ENCODE measurements at places on chromosomes 5 and 9.

DNA sequence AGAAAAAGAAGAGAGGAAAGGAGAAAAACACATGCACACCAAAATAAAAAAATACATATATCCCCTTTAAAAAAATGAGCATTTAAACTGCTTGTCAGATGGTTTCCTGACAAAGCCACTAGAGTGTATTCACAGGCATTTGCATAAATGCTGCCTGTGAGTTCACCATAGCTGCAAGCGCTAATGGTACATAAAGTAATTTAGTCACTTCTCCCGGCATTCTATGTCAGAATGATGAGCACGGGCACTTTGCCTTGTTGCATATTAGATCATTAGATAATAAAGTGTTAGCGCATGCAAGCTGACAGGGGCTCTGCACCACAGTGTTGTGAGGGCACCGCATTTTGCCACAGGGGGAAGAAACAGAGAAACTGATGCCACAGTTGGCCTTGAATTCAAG, 280.6 kb downstream of the EBF1 start:
- DNase-seq, result no peak

DNA sequence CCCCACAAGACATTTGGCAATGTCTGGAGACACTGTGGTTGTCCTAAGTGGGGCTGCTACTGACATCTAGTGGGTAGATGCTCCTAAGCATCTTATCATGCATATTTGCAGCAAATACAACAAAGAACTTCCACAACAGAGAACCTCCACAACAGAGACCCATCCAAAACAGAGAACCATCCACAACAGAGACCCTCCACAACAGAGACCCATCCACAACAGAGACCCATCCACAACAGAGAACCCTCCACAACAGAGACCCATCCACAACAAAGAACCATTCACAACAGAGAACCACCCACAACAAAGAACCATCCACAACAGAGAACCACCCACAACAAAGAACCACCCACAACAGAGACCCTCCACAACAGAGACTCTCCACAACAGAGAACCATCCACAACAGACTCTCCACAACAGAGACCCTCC, 32.8 kb downstream of the ARPC5L start:
- DNase-seq, result no peak

DNA sequence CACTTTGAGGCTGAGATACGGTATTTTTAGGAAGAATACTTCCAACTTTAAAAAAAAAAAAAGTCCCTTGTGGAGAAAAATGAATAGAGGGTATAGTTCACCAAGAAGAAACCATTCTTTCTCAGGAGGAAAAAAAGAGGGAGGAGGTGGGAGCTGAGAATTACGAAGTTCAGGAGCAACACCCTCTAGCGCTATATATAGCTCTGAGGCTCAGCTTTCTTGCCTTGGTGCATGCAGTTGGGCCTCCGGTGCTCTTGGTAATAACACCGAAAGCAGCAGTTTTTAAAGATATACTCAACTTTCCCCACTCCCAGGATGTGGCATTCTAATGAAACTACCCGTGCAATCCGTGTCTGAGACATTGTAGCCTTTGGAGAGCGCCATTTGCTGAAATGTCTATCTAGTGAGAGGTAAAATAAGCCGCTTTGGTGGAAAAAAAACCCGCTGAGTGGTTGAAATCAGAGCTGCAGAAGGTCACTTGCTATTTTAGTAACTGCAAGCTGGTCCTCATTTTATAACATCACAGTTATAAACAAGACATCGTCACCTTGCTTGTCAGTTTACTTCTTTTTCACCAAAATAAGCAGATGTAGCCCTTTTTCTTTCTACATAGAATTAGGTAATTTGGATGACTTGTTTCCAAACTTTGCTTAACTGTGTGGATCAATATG, 156.4 kb downstream of the RORB start:
- no peak for DNase-seq

- DNase-seq, result no peak
Observed at GRCh38 chr5:74406844-74407243, 233.7 kb downstream of the ENC1 start.

DNA sequence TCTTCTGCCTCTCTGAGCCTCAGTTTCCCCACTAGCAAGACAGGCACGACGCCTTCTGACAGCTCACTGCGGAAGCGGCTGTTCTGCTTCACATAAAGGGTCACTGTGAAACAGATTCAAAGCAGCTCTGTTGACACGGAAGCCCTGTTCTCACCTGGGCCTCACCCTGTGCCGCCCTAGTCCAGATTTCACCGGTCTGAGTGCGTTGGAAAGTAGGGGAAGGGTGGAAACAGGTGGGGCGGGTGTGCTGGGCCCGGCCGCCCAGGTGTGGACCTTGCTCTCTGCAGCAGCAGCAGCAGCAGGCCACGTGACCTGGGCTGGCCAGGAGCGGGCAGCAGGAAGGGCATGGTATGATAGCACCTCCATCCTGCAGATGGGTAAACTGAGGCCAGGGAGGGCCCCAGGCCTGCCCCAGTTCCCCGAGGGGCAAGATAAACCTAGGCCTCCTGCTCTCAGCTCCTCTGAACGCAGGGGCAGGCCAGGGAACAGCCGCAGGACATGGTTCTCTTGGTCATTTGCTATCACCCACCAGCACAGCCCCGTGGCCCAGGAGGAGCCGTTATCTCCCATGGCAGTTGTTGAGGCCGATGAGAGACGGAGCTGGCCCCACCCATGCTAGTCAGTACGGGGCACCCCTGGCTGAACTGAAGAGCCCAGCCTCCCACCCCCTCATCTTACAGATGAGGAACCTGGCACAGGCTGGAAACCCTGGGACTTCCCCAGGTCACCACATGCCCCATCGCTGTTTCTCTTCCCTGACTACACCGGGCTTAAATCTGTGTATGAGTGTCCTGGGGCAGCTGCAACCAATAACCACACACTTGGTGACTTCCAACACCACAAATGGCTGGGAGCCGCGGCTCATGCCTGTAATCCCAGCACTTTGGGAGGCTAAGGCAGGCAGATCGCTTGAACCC, 12.1 kb downstream of the PTGES2 start:
- no peak for DNase-seq

- DNase-seq, result no peak
Observed at GRCh38 chr5:111856876-111857466, 100.0 kb upstream of the NREP start.

Measured in progenitor cell of endocrine pancreas (in vitro differentiated cells).